ELR (cell line): ENCODE measurements at places on chromosomes 3 and 15.

GRCh38 chr15:80691575-80691974, 3.5 kb upstream of the ABHD17C start:
- no peak for DNase-seq

GRCh38 chr3:19002606-19003005, 145.7 kb upstream of the KCNH8 start:
- DNase-seq, result no peak

- DNase-seq, result no peak
These were observed 236.6 kb downstream of the SOX2 start for GRCh38 chr3:181948286-181948685.

- DNase-seq, result peak; percentile 16
These were observed 53.0 kb downstream of the KLHL6 start for GRCh38 chr3:183502237-183503181.

- peak; percentile 52 for DNase-seq
These were observed 762.7 kb downstream of the ROBO1 start for GRCh38 chr3:79005084-79005483.

GRCh38 chr3:150300388-150300787, 107.7 kb upstream of the TSC22D2 start:
- peak; percentile 66 for DNase-seq

DNA sequence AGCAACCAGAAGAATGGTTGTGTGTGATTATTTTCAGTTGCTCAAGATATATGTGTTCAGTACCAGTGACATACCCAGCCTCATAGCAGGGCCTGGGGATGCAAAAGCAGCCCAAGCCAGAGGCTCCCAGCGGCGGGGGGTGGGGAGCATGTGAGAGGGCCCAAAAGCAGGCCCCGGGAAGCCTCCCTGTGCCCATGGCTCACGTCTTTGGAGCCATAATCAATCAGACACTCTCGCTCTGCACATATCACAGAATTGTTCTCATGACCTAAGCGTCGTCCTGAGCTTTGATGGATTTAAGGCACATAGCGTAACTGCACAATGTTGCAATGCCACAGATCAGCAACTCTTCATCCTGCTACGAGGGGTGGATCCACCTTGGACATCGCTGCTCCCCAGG, 20.8 kb downstream of the KLHL25 start:
- DNase-seq, result no peak

DNA sequence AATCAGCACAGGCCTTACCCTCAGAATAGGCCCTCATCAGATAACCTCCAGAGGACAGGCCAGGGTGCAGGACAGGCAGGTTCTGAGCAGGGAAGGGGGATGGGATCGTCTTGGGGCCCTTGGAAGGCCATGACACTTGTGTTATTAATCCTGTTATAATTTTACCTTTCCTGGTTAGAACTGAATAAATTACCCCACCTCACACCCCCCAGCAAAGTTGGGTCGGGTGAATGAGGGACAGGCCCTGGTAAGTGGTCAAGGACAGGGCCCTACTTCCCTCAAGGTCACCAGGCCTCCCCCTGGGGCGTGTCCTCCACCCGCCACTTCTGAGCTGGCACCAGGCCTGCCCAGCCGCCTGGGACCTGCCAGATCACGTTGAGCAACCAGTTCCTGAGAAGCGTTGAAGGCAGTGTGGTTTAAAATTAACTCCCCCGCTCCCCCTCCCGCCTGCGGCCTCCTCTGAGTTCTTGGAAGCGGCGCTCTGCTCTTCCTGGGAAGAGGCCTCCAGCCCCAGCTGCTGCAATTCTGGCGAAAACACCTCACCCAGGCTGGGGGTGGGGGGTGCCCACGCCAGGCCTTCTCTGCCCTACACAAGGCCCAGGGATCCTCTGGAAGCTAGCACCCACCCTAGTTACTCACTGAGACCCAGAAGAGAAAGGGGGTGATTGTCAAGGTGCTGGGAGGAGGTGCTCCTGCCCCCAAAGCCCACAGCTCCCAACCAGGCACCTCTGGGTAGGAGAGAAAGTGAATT, 10.6 kb downstream of the CISH start:
- DNase-seq, result peak; percentile 76

- DNase-seq, result peak; percentile 46
These were observed 48.9 kb upstream of the ACTL6A start for GRCh38 chr3:179513862-179514261.

DNA sequence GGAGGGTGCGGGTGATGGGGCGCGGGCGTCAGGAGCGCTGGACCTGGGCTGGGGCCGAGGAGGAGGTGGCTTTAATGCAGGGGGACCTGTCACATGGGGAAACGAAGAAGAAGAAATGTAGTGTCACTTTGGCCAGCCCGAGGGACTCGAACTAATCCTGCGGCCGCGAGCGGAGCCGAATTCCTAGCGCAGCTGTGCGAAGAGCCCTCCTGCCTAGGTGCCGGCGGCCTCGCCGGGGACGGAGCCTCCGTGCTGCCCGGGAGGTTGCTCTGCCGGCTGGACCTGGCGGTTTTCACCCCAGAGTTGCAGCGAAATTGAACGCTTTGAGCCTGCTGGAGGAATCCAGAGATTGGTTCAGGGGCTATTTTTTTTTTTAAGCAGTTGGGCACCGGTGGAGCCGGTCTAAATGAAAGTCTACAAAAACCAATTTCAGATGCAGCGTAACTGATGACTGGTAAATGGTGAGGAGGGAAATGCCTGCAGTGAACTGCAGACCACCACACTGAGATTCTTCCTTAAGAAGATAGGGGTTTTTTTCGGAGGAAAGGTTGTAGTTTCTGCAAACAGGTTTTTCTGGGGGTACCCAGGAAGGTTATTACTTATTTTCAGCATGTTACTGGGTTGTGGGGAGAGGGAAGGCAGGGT, 662 bp downstream of the TMEM108 start:
- no peak for DNase-seq

- peak; percentile 89 for DNase-seq
These were observed 60.6 kb upstream of the GOLGA8B start for GRCh38 chr15:34644061-34644460.

GRCh38 chr15:54519577-54519976, 541.3 kb downstream of the UNC13C start:
- DNase-seq, result no peak

DNA sequence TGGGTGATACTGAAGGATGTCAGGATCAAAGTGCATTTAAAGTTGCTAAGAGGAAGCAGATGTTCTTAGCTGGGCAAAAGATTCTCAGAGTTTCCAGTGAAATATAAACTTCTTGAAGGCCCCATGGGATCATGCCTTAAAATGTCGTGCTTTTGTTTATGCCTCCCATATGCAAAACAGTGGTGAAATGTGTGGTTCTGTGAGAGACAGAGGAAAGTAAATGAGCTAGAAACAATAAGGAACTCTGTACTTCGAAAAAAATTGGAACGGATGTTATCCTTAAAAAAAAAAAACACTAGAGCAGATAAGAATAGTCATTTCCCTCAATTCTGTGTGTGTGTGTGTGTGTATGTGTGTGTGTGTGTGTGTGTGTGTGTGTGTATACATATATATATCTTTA, 497.0 kb upstream of the TBL1XR1 start:
- no peak for DNase-seq

GRCh38 chr3:118088696-118089095, 946.0 kb downstream of the IGSF11 start:
- DNase-seq, result no peak

DNA sequence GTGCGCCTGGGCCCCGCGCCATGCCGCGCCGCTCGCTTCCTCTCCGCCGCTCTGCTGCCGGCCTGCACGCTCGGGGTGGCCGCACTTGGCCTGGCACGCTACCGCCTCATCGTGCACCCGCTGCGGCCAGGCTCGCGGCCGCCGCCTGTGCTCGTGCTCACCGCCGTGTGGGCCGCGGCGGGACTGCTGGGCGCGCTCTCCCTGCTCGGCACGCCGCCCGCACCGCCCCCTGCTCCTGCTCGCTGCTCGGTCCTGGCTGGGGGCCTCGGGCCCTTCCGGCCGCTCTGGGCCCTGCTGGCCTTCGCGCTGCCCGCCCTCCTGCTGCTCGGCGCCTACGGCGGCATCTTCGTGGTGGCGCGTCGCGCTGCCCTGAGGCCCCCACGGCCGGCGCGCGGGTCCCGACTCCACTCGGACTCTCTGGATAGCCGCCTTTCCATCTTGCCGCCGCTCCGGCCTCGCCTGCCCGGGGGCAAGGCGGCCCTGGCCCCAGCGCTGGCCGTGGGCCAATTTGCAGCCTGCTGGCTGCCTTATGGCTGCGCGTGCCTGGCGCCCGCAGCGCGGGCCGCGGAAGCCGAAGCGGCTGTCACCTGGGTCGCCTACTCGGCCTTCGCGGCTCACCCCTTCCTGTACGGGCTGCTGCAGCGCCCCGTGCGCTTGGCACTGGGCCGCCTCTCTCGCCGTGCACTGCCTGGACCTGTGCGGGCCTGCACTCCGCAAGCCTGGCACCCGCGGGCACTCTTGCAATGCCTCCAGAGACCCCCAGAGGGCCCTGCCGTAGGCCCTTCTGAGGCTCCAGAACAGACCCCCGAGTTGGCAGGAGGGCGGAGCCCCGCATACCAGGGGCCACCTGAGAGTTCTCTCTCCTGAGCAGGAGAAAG, 951 bp downstream of the GPR62 start:
- no peak for DNase-seq

- peak; percentile 15 for DNase-seq
These were observed 88.6 kb downstream of the GTPBP8 start for GRCh38 chr3:113079218-113079961.

DNA sequence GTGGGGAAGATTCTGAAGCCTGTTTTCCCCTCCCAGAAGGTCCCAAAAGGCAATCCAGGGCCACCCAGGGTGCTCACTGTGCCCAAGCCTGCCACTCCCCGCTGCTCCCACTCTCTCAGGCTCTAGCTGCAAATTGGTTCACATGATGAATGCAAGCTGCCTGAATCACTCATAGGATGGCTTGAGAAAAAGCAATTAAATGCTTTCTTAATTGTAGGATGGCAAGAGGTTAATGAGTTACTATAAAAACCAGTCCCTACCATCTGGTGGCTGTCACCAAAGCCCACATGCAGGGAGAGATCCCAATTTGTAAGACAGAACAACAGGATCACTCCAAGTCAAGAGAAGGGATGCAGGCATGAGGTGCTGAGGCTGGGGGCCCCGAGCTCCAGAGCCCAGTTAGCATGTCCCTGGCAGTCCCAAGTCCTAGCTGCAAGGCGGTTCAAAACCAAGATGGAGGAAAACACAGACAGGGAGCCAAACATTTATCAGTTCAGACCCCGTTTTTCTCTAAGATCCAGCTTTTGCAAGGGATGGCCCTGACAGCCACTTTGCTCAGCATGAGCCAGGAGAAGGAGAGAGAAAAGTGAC, 207.1 kb downstream of the UACA start:
- DNase-seq, result no peak

- no peak for DNase-seq
These were observed 15.2 kb downstream of the GABRA5 start for GRCh38 chr15:26882112-26882511.

- no peak for DNase-seq
These were observed 881.3 kb upstream of the CADM2 start for GRCh38 chr3:84077479-84077878.

DNA sequence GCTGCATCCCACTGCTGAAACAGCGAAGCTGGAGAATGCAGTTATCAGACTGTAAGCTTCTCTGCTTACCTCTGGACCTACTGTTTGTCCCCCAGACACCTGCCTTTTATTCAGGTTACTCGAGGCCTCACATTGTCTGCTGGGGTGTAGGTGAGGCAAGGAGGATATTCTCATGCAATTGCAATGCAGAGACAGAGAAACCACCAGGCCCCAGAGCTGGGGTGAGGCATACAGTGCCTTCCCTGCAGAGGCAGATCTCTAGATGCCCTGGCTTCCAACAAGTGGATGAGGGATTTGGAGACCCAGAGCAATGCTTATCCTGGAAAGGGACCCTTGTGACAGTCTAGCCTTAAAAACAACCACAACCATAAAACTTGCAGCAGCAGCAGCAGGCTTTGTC, 263.4 kb upstream of the ST8SIA2 start:
- DNase-seq, result no peak

DNA sequence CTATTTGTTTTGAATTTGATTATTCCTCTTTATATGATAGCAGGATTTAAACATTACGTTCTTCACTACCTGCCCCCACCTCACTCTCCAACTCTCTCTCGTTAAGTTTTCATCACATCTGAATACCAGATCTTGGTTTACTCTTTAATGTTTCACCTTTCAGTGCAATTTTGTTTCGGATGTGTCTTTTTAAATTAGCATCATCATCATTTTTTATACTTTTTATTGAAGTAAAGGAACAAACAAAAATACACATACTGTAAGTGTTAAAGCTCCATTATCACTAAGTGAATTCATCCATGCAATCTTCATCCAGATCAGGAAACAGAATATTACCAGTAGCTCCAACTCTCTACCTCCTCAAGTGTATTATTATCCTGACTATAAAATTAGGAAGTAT, 310.6 kb downstream of the C3orf38 start:
- DNase-seq, result no peak

DNA sequence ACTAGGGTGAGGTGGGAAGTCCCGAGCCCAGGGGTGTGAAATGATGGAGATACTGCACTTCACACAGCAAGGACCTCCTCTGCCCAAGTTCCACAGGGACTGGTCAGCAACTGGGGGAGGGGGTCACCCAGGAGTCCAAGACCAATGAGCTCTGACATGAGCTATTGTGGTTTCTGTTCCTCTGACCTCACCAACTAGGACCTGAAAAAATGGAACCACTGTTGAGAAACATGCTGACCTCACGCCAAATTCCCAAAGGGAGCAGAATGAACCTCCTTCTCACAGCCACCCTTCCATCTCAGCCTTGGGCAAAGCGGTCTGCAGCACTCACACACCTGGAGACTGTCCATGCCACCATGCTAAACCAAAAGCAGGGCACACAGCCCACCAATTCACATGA, 69.3 kb downstream of the LRIG1 start:
- peak; percentile 72 for DNase-seq

DNA sequence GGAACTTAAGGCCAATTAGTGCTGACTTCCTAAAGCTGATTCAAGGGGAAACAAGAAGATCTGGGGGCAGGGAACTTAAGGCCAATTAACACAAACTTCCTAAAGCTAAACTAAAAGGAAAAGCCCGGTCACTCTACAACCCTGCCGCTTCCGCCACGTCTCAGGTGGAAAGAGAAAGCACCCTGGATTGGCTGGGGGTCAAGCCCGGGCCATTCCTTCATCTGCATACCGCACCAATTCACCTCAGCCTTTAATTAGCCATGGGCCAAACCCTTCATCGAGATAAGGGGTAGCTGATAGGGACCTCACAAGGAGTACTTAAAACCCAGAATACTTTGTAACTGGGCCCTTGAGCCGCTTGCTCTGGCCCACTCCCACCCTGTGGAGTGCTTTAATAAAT, 14.4 kb downstream of the TMPRSS7 start:
- DNase-seq, result no peak

GRCh38 chr3:72753495-72753894, 94.8 kb downstream of the SHQ1 start:
- no peak for DNase-seq

DNA sequence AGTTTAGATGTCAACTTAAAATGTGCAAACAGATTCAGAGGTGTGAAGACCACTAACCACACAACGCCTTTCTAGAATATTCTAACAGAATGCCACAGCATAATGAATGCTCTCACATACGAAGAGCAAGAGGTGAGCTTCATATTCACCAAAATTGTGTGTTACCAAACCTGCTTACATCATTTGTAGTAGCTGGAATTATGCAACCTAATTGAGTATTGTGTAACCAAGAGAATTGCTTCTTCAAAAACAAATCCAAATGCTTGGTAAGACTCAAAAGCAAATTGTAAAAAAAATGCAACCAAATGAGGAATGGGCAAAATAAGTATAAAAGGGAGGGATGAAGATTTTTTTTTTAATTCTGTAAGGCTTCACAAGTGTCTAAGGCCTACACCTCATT, 160.7 kb downstream of the TAFA4 start:
- no peak for DNase-seq
